Dermis lymphatic vessel endothelial cell (primary cell): ENCODE measurements at places on chromosomes 5 and 9. TPM values are rescaled to one million over a fixed set of nuclear protein-coding genes. Genes with fewer than 3 reads are reported as not detected.

INSL6 gene
- total RNA-seq = not detected in 2 replicates

UHRF2 gene
- 49.0 and 78.6 TPM in 2 replicates for total RNA-seq

RLN1 gene
- total RNA-seq = not detected in 2 replicates

IFNA2 gene
- not detected in 2 replicates for total RNA-seq

DDX4 gene
- not detected in 2 replicates for total RNA-seq

TRAPPC13 gene
- 29.3 and 29.9 TPM in 2 replicates for total RNA-seq

DIPK1B gene
- total RNA-seq = 53.4 and 56.1 TPM in 2 replicates

CORO2A gene
- 0.26 and 0.76 TPM in 2 replicates for total RNA-seq

AK3 gene
- 53.0 and 82.6 TPM in 2 replicates for total RNA-seq

TICAM2 gene
- total RNA-seq = 0.17 and 0.43 TPM in 2 replicates

PGM5 gene
- 87.0 and 134 TPM in 2 replicates for total RNA-seq

KIF4B gene
- total RNA-seq = 0.33 and 0.69 TPM in 2 replicates

CDH18 gene
- not detected in 2 replicates for total RNA-seq

LCN15 gene
- total RNA-seq = not detected in 2 replicates
